Stimulated activated CD8-positive, alpha-beta memory T cell treated with anti-CD3 and anti-CD28 coated beads, Interleukin-15, amount 100 ng/mL, for 48 hours (primary cell): ENCODE measurements at places on chromosomes 1 and 21.

DNA sequence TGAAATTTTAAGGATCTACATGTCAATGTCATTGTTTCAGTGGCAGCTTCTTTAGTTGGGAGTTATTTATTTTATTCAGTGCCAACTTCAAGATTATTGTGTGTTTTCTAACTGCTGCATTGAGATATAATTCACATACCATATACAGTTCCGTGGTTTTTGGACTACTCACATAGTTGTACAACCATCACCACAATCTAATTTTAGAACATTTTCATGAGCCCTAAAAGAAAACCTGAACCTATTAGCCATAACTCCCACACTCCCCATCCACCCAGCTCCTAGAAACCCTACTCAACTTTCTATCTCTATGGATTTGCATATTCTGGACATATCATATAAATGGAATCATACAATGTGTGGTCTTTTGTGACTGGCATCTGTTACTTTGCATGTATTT lies 220.0 kb downstream of the LRRC40 start:
- no peak for DNase-seq

DNA sequence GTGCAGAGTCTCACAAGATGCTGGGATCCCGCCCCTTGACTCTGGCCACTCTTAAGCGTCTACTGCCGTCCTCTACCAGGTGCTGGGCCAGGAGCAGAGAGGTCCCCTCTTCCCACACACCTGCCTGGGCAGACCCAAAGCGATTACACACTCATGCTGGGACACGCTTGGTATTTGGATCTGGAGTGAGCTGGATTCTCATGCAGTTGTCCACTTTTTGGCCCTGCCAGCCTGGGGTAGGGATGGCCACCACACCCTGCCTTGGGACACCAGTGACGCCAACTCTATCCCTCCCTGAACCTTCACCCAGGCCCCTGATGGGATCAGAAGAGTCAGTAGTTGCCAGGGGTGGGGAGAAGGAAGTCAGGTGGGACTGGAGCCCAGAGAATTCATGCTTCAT lies 28.6 kb downstream of the ITPKB start:
- DNase-seq, result no peak

- no peak for DNase-seq
Measured at GRCh38 chr1:62288224-62288623, 31.0 kb downstream of the KANK4 start.

- no peak for DNase-seq
Measured at GRCh38 chr1:31751822-31752241, 12.3 kb downstream of the ADGRB2 start.

GRCh38 chr1:198102454-198102827 lies 54.4 kb upstream of the NEK7 start:
- DNase-seq, result no peak

GRCh38 chr1:119721896-119722295 lies 10.2 kb downstream of the PHGDH start:
- no peak for DNase-seq

DNA sequence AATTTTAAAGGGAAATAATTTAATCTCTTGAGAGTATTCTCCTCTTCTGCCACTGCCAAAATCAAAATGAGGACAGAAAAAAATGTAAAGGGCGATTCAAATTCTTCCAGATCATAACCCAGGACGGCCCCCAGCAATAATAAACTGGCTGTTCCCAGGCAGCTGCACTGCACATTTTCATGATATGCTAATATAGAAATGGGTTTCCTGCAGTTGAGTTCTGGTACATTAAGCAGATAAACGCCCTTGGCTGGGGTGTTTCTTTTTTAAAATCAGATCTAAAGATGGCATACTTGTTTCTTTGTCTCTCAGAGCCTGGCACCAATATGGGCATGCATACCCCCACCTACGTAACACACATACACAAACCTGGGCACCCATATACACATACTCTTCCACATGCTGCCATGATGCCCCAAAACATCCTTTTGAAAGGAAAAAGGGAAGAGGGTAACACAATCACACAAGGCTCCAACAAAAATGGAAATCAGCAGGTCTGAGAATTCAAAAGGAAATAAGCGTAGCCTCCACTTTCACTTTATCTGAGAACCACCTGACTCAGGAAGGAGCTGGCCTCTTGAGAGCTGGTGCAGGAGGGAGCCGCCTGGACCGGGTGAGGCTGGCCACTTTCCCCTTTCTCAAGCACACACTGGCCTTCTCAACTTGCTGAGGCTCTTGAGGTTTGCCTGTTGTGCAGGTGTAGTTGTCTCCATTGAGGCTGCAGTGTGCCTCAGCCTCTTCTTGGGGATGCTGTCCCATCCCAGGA lies 653.4 kb downstream of the KIF26B start:
- DNase-seq, result no peak

- DNase-seq, result no peak
Measured at GRCh38 chr1:116671912-116672311, 4.4 kb upstream of the IGSF3 start.

GRCh38 chr1:1758059-1758621 lies 20.1 kb downstream of the NADK start:
- no peak for DNase-seq

- no peak for DNase-seq
Measured at GRCh38 chr1:60126723-60127122, 53.2 kb upstream of the C1orf87 start.

DNA sequence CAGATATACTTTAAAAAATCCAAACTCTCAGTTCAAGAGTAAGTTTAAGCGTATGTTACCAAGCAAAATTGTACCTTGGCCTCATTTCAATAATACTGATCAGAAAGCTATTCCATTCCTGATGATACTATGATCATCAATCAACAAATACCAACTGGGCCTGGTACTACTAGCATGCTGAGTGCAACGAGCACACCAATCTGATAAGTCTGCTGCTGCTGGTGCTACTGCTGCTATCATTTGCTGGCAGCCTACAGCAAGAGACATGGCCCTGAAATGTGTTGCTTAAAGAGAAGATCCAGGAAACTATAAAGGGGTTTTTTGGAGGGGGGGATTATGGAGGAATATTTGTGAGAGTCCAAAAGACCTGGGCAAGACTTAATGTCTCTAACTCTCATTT lies 39.7 kb downstream of the NME7 start:
- no peak for DNase-seq

GRCh38 chr1:232704694-232705680 lies 75.1 kb upstream of the SIPA1L2 start:
- no peak for DNase-seq

GRCh38 chr1:156833603-156834002 lies 17.0 kb upstream of the SH2D2A start:
- DNase-seq, result no peak

DNA sequence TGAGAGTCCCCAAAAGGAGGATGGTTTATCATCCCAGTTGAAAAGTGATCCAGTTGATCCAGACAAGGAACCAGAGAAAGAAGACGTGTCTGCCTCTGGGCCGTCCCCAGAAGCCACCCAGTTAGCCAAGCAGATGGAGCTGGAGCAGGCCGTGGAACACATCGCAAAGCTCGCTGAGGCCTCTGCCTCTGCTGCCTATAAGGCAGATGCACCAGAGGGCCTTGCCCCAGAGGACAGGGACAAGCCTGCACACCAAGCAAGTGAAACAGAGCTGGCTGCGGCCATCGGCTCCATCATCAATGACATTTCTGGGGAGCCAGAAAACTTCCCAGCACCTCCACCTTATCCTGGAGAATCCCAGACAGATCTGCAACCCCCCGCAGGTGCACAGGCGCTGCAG lies 43.3 kb downstream of the ZBTB17 start:
- DNase-seq, result no peak

DNA sequence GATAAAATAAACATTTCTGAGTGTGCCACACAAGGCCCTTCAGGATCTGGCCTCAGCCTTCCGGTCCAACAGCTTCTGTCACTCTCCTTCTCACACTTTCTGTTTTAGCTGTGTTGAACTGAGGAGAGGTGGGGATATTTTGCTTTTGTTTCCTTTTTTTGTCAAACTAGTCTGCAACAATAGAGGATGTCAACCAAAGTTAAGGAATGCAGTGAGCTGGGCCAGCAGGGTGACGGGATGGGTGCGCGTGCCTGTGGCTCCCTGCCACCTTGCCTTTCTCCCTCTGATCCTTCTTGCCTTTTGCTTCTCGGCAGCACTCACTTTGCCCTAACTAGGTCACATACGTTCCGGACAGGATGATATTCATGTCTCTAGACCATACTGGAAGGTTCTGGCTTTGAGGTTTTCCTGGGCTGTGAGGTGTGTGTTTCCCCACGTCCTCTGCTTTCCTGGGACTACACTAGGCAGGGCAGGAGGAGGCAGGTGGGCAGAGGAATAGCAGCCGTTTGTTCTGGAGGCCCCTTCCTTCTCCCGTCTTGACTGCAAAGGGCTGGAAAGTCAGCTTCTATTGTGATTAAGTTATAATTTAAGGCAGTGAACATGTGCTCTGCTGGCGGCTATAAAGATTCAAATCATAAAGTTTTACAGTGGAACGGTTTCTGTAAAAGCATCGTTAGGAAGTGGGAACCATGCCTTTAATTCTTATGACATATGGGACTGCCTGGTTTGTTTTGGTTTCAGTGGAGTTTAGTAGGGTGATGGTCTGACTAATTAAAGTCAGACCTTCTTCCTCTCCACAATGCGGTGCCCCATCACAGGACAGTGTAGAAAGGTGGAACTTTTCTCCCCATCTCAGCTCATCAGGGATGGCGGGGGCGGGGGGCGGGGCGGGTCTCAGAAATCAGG lies 67.8 kb downstream of the RNF220 start:
- DNase-seq, result no peak

DNA sequence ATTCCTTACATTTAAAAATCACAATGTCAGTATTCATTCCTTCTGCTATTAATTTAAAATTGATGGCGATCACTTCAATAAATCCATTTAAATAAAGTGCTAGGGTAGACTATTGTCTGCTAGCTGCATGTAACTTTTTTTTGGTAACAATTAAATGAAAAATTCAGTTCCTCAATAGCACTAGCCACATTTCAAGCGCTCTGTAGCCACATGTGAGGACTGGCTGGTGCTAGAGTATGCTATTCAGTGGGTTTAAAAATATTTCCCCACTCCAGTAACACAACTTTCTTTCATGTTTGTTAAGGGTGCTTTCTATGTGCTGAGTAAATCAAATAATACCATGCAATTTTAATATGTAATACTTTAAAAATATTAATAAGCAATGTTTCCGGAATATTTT lies 108.2 kb downstream of the LTN1 start:
- DNase-seq, result no peak

GRCh38 chr1:43973981-43974442 lies 748 bp upstream of the ATP6V0B start:
- no peak for DNase-seq

DNA sequence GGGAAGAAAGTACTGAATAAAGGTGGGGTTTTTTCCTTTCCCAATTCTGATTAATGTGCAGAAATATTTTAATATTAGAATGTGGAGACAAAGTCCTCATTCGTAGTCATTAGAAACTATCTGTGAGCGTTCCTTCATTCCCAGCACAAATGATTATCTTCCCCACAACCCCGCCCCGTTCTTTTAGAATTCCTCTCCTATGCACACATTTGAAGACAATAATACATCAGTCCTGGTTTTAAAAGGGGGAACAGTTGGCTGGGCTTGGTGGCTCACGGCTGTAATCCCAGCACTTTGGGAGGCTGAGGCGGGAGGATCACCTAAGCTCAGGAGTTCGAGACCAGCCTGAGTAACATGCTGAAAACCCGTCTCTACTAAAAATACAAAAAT lies 876 bp downstream of the ALDH9A1 start:
- no peak for DNase-seq

GRCh38 chr1:8257621-8258020 lies 60.3 kb upstream of the SLC45A1 start:
- DNase-seq, result no peak
